ENCODE measurements at places on chromosomes 13 and 19.

- no peak for DNase-seq
Measured at GRCh38 chr13:31441800-31442510, 242.2 kb downstream of the B3GLCT start.

- DNase-seq, result no peak
Measured at GRCh38 chr13:105377452-105377851, 1158.0 kb downstream of the EFNB2 start.

DNA sequence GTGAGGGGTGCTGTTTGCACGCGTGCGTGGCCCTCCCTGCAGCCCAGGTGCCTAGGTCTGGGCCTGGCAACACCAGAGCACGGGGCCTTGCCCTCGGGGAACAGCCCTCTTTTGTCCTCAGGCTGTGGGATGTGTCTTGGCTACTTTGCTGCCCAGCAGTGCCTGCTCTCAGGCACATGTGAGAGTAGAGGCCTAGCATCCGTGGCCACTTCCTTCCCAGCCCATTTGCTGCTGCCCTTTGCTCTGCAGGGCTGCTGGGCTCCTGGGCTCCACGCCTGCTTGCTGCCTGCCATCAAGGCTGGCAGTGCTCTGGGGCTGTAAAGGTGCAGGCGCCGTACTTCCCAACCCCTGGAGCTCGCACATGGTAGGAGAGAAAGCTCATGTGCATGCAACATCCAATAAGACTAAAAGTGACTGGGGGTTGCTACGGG, 46.6 kb downstream of the CAPN12 start:
- no peak for DNase-seq

DNA sequence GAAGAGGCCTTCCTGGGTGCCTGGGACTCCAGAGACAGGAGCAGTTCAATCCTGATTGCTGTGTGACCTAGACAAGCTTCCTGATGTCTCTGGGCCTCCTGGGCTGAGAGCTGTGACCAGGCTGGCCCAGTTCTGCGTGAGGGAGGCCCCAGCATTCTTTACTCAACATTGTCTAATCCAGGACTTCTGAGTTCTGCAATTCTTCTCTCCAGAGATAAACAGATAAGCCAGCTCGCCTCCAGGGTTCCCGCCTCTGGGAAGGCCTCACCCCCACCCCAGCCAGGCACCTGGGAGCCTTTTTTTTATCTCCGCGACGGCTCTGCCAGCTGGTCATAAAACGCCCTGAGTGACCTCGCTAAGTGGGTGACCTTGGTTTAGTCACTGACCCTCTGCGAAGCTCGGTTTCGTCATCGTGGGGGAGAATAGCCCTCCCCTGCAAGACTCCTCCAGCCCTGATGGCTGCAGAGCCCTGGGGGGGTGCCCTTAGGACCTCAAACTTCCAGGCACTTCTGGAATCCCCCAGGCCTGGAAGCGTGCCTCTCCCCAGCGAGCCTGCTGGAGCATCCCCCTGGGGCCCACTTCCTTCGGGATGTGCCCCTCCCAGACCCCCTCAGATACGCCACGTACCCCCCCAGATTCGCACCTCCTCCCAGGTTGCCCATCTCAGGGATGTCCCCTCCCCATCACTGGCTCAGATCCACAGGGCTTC, 1.9 kb downstream of the SULT2B1 start:
- DNase-seq, result peak; percentile 33

- DNase-seq, result no peak
Measured at GRCh38 chr13:27627380-27627779, 5.7 kb downstream of the POLR1D start.

GRCh38 chr13:58300974-58301681, 669.6 kb downstream of the PCDH17 start:
- DNase-seq, result no peak

DNA sequence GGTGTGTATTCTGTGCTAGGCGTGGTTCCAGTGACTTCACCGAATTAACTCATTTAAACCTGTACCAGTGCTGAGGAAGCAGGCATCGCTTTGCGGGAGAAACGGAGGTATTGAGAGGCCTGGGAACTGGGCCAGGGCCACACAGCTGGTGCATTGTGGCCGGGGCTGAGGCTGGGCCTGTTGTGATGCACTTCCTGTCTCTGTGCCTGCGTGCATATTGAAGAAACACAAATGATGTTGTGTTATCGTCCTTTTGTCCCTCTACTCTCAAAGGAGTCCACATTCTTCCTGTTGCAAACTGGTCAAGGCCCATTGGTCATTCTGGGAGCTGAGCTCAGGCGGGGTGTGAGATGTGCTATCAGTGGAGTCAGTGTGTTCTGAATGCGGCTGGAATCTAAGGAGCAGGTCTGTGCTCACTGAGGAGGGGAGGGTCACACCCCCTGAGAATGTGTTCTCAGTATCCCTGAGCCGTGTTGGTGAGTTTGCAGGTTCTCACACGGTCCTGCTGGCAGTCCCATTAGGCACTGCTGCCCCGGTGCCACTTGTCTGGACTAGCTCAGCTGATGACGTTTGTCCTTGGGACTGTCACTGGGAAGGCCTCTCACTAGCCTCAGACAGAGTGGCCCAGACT, 62.1 kb downstream of the ARHGEF7 start:
- peak; percentile 14 for DNase-seq

GRCh38 chr13:82291852-82292251, 1590.4 kb downstream of the SLITRK1 start:
- DNase-seq, result no peak

DNA sequence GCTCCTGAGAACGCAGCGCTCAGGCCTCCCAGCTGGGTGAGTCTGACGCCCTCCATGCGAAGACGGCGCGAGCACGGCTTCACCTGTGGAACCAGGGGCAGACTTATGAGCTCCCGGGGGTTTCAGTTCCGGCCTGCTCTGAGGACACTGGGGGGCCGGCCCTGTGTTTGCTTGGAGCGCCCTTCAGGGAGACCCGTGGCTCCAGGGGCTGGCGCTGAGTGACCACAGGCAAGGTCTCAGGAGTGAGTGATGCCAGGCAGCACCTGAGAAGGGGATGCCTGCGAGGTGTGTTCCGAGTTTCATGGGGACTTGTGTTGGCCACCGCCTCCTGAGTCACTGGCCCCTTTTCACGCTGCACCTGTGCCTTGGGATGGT, 4.5 kb downstream of the MCF2L start:
- no peak for DNase-seq

Measured in suppressor macrophage treated with lipopolysaccharide for 1 hour (primary cell).